CD8-positive, alpha-beta memory T cell (primary cell): ENCODE measurements at places on chromosomes 3 and 15.

DNA sequence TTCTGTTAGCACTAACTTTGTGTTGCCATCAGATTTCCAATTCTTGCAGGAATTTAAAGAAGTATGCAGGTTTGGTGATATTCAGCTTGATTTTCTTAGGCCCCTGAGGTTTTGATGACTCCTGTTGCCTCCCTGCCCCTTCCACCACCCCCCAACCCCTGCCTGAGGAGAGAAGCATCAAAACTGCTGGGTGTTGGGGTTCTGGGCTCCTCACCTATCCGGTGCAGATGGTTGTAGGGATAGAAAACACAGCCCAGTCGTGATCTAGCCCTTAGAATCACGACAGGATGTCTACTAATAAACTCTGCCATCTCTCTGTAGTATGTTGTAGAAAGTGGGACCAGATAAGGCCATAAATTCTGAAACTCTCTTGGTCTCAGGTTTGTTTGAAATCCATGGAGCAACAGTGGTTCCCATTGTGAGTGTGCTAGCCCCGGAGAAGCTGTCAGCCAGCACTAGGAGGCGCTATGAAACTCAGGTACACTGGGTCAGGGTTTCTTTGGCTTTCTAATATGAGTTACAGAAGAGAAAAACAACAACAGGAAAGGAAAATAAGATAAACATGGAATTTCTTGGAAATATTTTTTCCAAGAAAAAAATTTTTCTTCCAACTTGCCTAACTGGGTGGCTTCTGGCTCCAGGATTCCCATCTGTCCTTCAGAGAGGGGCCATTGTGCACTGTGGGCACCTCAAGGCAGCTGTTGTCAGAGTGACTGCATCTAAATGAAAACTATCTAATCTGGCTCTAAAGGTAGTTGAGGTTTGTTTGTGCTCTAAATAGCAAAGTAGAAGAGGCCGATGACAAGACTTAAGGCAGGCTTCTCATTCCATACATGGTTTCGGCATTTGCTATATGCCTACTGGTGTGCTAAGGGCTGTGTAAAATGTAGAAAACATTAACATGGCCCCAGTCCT is 8.7 kb downstream of the SRP14 start:
- DNase-seq, result no peak

- DNase-seq, result no peak
Observed at GRCh38 chr3:122941228-122942206, 86.0 kb downstream of the SEMA5B start.

- no peak for DNase-seq
Observed at GRCh38 chr3:134239538-134239937, 11.1 kb downstream of the RYK start.

DNA sequence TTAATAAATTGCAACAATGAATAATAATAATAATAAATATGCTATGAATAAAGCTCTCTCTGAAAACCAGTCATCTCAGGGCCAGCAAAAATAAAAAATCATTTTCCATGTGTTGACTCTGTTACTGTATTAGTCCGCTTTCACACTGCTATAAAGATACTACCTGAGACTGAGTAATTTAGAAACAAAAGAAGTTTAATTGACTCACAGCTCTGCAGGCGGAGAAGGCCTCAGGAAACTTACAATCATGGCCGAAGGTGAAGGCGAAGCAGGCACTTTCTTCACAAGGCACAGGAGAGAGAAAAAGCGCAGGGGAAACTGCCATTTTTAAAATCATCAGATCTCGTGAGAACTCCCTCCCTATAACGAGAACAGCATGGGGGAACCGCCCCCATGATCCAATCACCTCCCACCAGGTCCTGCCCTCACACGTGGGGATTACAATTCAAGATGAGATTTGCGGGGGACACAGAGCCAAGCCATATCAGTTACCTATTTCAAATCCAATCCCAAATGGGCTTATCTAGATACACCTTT is 224.1 kb downstream of the IGSF11 start:
- no peak for DNase-seq

DNA sequence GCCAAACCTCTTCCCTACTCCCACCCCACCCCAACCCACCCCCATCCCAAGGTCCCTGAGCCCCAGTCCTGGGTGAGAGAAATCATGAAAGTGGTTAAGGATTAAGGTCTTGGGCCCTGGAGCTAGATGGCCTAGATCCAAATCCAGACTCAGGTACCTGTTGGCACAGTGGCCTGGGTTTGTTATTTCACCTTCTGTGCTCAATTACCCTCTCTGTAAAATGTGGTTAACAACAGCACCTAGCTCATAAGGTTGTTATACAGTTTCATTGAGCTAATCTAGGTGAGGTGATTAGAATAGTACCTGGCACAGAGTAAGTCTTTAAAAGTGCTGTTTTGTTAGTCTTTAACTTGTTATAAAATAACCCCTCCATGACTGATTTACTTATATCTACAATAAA is 6.4 kb upstream of the SNUPN start:
- no peak for DNase-seq

DNA sequence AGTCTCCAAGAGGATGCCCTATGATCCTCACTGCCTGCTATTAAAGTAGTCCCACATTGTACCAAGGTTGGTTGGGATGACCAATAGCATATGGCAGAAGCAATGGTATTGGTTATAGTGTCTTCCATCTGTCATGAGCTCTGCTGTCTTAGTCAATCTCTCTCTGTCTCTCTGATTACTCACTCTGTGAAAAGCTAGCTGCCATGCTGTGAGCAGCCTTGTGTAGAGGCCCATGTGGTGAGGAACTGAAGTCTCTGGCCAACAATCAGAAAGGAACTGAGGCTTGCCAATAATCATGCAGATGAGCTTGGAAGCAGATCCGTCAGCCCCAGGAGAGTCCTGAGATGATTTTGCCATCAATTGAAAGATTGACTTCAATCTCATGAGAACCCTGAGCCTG is 60.3 kb upstream of the CFAP161 start:
- no peak for DNase-seq

- no peak for DNase-seq
Observed at GRCh38 chr3:45082142-45082538, 56.0 kb downstream of the CLEC3B start.

GRCh38 chr3:105365391-105366325 is 1.1 kb upstream of the ALCAM start:
- peak; percentile 3 for DNase-seq

GRCh38 chr15:38189671-38190295 is 62.9 kb upstream of the SPRED1 start:
- DNase-seq, result no peak

GRCh38 chr3:189236352-189236751 is 64.6 kb downstream of the TPRG1 start:
- no peak for DNase-seq

- no peak for DNase-seq
Observed at GRCh38 chr3:177111541-177111949, 85.7 kb downstream of the TBL1XR1 start.

- no peak for DNase-seq
Observed at GRCh38 chr15:41341519-41341918, 8.8 kb downstream of the NUSAP1 start.

GRCh38 chr15:101213147-101213546 is 38.7 kb downstream of the CHSY1 start:
- DNase-seq, result no peak

GRCh38 chr15:60536314-60536713 is 57.4 kb upstream of the ICE2 start:
- DNase-seq, result no peak

GRCh38 chr3:3627114-3627513 is 172.1 kb upstream of the LRRN1 start:
- DNase-seq, result no peak

DNA sequence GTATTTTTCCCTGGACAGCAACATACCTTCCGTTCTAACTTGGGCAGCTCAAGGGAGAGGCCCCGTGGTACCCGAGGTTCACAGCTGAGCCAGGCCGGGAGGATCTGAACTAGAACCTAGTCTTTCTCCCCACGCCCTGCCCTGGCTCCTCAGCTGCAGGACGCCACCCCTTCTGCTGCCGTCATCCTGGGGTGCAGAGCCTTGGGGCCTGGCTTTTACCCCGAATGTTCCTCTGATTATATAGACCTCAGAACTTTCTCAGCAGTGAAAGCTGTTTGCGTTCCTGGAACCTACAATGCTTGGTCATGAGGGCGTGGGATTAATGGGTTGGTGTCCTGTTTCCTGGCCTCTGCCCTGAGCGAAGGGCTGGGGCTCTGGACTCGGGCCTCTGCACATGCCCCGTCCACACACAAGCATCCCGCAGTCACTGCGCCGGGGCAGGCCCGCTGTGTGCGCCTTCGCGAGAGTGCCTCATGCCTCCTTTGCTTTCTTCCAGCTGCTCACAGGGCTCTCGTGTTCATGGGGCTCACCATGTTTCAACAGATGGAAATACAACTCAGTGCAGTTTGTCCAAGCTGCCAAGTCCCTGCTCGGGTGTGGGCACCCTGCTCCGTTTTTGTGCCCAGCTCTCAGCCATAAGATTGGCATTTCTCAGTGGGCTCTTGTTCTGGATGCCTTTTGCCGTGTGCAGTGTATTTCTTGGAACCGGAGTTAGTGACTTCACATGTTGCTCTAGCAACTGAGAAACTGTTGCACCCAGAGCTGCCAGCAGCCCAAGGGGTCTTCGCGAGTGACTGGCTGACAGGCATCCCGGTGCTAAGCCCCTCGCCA is 20.4 kb downstream of the SYNM start:
- DNase-seq, result no peak

GRCh38 chr15:66105286-66106265 is 148.0 kb downstream of the MEGF11 start:
- DNase-seq, result no peak

GRCh38 chr15:50168783-50169411 is 13.1 kb upstream of the SLC27A2 start:
- no peak for DNase-seq

DNA sequence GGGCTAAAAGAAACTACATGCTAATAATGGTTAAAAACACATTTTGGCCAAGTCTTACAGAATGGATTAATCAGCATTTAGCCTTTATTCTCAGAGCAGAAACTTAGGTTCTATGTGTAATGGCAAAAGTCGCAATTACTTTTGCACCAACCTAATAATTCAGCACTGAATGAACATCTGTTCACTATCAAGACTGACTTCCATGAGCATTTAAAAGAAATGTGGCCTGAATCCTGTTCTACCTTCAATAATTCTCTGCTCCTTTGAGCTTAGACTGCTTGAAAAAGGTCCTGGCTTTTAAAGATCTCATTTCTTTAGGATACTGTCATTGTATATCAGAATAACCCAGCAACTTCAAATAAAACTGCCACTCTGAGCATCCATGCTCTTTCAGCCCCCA is 145.9 kb downstream of the PDZRN3 start:
- no peak for DNase-seq
